GM23338 (cell line): ENCODE measurements at places on chromosomes 5 and 9. TPM values are rescaled to one million over a fixed set of nuclear protein-coding genes. Genes with fewer than 3 reads are reported as not detected.

DNA sequence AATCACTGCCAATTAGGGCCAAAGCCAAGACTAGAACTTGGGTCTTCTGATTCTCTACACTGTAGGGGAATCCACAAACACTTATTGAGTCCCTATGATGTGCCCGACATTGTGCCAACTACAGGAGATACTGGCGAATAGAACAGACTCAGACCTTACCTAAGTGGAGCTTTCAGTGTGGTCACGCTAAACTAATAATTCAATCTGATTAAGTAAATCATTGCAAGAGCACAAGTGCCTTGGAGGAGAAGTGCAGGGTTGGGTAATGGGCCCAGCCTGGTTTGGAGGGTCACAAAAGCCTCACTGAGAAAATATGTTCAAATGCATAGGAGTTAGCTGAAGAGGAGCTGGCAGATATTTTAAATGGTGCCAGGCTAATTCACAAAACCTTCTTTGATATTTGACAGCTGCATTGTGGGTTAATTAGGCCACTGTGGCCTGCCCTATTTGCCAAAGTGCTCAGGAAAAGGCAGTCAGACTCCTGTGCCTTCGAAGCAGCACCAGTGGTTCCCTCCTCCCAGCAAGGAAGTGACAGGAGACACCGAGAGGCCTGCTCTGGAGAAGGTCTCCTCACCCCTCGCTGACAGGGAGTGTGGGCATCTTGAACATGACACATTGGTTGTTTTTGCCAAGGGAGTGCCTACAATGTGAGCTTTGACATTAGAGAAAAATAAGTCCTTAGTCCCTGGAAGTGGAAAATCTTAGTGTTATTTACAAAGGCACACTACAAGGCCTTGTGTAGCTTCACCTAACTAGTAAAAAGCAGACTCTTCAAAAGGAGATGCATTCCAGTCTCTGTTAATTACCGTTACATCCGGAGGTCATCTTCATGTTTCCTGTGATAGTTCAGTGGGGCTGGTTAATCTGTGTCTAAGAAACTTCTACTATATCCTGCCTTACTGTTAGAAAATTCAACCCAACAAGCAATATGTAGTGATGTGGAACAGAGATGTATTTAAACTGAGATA, 24.1 kb upstream of the TRAF1 start:
- DNase-seq, result no peak

- DNase-seq, result no peak
These were observed 28.4 kb downstream of the MRPS27 start for GRCh38 chr5:72291601-72292000.

DNA sequence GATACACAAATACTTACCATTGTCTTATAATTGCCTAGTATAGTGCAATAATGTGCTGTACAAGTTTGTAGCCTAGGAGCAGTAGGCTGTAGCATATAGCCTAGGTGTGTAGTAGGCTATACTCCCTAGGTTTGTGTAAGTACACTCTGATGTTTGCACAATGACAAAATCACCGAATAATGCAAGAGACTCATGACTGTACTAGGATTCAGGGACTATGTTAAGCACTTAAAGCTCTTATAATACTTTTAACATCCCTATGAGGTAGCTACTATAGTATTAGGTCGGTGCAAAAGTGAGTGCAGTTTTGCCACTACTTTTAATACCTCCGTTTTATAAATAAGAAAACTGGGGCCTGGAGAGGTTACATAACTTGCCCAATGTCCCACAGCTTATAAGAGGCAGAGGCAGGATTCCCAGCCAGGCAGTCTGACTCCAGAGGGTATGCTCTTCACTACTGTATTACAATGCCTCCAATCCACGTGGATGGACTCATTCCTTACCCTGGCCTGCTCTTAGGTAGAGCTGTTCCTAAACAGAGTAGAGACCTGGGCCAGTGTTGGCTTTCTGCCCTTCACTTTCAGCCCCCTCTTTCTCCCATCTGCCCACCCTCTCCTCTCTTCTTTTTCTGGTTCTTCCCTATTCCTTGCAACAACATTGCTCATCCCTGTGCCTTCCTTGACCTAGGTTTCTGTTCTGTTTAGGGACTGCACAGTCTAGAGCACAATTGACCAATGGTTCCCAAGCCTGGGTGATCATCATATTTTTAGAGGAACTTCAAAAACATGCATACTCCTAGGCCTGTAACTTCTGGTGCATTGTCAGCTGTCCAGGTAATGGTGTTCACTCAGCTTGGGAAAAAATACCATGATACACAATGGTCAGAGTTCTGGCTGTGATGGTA, 114.0 kb downstream of the CARTPT start:
- no peak for DNase-seq

DNA sequence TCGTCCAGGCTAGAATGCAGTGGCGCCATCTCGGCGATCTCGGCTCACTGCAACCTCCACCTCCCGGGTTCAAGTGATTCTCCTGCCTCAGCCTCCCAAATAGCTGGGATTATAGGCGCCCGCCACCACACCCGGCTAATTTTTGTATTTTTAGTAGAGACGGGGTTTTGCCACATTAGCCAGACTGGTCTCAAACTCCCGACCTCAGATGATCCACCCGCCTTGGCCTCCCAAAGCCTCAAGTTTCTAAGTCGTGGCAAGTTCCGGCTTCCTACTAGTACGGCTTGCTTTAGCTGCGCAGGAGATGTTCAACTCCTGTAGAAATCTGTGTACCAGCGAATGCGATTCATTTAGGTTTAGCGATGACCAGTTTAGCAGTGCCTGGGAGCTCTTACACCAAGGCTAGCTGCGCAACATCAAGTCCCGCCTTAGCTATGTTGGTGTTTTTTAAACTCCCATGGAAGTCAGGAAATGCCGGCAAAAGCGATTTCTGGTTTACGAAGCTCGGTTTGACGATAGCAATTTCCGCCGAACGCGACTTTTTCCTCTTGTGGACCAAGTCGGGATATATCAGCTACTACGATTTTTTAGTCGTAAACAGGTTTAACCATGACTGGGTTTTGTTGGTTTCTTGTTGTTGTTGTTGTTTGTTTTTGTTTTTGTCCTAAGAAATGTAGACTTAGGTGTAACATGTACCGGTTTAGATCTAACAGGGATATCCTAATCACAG, 46.4 kb downstream of the ANXA2R start:
- DNase-seq, result no peak

GRCh38 chr5:118789366-118789765, 199.0 kb downstream of the DTWD2 start:
- DNase-seq, result no peak

GRCh38 chr5:9365512-9365911, 180.4 kb downstream of the SEMA5A start:
- DNase-seq, result peak; percentile 28

DNA sequence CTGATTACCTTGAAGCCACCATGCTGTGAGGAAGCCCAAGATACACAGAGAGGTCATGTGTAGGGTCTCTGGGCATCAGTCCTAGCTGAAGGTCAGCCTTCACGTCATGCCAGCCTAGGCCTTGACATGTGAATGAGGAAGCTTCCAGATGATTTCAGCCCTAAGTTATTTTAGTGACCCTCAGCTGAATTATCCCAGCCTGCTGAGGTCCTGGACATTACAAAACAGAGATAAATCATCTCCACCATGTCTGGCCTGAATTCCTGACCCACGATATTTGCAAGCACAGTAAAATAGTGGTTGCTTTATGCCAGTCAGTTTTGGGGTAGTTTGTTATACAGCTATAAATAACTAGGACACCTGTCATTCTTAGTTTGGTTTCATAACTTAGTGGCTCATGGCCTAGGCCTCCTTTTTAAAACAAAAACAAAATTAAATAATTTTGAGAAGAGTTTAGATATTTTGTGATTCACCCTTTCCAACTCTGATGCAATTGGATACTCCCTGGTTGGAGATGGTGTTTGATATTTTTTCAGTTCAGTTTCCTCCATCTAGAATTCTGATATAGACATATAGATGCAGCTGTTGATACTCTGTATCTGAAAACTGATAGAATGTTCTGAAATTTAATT, 571.3 kb upstream of the CLINT1 start:
- DNase-seq, result no peak

DNA sequence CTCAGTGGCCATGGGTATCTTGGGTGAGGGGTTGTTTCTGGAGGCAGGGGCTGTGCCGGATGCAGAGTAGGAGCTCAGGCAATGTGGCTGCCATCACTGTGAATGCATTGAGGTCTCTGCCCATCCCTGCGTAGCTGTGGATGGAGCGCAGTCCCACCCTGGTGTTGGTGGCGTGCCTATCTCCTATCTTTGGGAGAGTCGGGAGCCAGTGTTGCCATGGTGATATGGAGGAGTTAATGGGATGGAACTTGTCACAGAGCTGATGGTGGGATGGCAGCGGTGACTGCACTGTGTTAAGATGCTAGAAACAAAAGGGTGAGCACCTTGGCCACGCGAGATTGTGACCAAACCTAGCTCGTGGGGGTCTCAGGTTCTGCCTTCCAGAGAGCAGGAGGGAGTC, 197.3 kb downstream of the MELK start:
- DNase-seq, result no peak

DNA sequence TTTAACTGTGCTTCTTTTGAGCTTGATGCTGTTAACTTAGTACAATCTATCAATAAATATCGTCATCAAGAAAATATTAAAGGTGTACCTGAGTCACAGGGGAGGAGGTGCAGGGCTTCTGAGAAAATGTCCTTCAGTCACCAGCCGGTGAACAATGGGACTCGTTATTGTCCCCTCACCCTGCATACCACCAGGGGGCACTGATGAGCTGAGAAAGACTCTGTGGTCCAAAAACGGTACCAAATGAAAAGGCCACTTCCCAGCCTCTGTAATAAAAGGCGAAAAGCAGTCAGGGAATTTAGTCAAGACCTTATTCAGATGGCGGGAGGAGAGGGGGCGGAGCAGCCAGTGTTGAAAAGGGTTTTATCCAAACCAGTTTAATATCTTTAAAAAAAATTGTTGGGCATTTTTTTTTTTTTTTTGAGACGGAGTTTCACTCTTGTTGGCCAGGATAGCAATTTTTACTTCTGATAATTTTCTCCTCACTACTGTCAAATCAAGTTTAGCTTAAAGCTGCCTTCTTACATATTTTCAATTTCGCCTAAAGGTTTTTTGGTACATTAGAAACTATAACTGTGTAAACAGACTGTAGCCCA, 271.9 kb upstream of the ADAMTS16 start:
- DNase-seq, result peak; percentile 84

GRCh38 chr5:52943808-52944207, 45.3 kb upstream of the ITGA2 start:
- no peak for DNase-seq

DNA sequence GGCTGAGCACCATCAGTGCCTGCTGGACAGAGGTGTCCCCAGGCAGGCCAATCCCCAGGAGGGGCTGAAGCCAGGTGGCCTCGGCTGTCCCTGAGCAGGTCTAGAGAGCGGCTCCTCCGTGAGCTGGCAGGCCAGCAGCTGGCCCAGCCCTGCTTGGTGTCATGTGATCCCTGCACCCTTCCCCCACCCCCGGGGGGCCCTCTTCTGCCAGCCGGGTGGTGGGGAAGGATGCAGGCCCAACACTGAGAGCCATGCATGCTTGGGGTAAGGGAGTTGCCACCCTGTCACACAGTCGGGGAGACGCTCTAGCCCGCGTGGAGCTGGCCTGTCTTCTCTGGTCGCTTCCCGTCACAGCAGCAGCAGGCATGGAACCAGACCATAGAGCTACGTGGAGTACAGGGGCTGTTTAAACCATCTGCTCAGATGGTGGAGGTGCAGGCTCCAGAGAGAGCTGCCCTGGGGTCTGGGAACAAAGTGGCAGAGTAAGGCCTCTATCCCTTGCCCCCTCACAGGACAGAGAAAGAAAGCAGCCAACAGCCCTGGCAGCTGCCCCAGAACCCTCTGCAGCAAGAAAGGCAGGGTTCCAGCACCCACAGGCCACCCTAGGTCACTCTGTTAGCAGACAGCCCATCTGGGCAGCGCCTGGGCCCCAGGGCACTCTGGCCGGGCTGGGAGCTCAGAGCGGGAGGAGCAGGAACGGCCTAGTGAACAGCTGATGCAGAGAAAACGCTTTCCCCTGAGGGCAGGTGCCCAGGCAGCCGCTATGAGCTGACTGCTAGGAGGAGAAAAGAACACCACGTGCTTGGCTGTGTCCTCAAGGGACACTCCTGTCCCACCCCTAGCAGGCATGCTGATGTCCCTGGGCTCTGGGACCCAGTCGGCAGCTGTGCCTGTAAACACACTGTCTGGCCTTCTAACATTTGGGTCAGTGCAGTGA, 6.8 kb downstream of the RALGDS start:
- no peak for DNase-seq

GRCh38 chr9:68913054-68913453, 100.9 kb downstream of the PRKACG start:
- DNase-seq, result no peak

GRCh38 chr5:13558408-13558807, 386.1 kb downstream of the DNAH5 start:
- DNase-seq, result no peak

DNA sequence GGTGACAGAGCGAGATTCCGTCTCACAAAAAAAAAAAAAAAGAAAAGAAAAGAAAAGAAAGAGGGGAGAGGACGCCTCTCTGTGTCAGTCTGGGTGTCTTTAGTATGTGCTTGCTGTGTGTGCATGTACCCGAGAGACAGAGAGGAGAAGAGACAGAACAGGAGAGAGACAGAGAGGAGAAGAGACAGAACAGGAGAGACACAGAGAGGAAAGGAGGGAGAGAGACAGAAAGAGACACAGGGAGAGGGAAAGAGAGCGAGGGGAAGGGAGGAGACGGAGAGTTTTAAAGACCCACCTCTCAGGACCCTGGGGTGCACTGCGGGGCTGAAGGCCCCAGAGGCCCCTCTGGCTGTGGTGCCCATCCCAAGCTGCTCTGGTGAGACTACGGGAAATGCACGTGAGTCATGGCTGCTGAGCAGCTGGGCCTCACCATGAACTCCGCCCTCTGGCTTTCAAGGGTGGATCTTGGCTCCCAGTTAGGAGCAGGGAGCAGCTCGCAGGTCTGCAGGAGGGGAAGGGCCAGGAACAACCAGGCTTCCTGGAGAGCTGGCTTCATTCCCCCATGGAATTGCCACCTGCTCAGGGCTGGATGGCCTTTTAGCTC, 7.9 kb downstream of the SLC6A3 start:
- DNase-seq, result peak; percentile 58

DNA sequence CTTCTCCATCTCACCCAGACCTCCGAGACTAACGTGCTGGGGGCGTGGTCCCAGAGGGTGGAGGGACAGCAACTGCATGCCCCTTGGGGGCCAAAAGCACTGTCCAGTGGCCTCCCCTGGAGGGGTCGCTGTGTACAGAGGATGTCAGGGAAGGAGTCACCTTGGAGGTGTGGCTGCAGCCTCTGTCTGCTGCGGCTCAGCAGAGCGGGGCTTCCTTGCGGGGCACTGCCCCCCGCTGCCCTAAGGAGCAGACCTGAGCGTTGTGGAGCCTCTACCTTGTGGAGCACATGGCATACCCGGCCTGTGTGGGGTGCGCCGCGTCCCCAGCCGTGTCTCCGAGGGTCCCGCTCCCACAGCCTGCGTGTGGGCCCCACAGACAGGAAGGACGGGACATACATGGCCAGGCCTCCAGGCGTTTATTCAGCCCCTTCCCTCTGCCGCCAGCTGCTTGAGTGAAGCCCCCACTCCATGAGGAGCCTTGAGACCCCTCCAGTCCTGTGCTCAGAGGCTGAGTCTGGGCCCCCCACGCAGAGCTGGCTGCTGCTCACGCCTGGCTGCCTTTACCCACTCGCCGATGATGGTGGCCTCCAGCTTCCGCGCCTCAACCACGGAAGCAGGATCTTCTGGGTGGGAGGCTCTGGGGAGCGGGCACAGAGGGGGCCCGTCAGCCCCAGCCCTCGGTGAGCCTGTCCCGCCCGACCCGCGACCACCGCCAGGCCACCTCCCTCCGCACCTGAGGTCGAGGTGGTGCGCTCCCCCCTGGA, 4.2 kb downstream of the DPP7 start:
- DNase-seq, result no peak

Gene EIF4EBP3
- polyA plus RNA-seq, result 20.2 and 21.5 TPM in 2 replicates

Gene PCDHB10
- polyA plus RNA-seq, result 1.6 and 1.7 TPM in 2 replicates

Gene FGD3
- polyA plus RNA-seq, result 0.57 and 0.95 TPM in 2 replicates

Gene FBP2
- polyA plus RNA-seq, result 0.17 TPM in 1 of 2 replicates, not detected in the other

Gene MARCHF3
- 7.0 and 8.7 TPM in 2 replicates for polyA plus RNA-seq
